HepG2 (cell line): ENCODE measurements at places on chromosomes 5 and 9. TPM values are rescaled to one million over a fixed set of nuclear protein-coding genes. Genes with fewer than 3 reads are reported as not detected.

ESM1 gene
- not detected in 2 replicates for total RNA-seq

- H3K27ac ChIP-seq = no peak overlapping the region
- H3K4me3 ChIP-seq = no peak overlapping the region
- H3K27me3 ChIP-seq = no peaks in the 10 kb centered on the region
These were observed 30.3 kb downstream of the CAST start for GRCh38 chr5:96692441-96692840.

C5orf63 gene
- total RNA-seq = 8.8 and 9.1 TPM in 2 replicates

DNA sequence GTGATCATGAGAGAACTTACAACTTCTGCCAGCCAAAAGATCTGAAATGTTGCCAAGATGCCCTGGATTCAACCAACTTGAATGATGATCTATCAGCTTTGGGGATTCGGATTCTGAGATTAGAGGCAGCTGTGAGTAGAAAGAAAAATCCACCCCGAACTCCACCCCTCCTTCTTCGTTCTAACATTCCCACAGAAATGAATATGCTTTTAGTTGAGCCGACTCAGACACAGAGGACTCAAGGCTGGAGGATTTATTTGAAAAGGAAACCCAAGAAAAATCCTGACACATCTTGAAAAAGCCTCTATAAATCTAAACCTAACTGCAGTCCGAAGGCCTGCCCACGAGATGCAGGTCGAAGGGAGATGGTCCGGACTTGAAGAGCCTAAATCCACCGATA, 275.0 kb downstream of the GAS1 start:
- no peaks in the 10 kb centered on the region for H3K36me3 ChIP-seq
- no peak for DNase-seq
- no peak overlapping the region for H3K4me3 ChIP-seq
- no peaks in the 10 kb centered on the region for H3K4me1 ChIP-seq

MVB12B gene
- total RNA-seq = 26.0 and 30.1 TPM in 2 replicates

SLC6A3 gene
- not detected in 2 replicates for total RNA-seq

- no peak for DNase-seq
- H3K4me3 ChIP-seq = no peak overlapping the region
- H3K27me3 ChIP-seq = no peaks in the 10 kb centered on the region
- no peaks in the 10 kb centered on the region for H3K36me3 ChIP-seq
- H3K27ac ChIP-seq = no peak overlapping the region
These were observed 142.9 kb downstream of the NFIB start for GRCh38 chr9:14170973-14171596.

GRCh38 chr5:132528866-132529634, 14.3 kb downstream of the IL5 start:
- no peaks in the 10 kb centered on the region for H3K27me3 ChIP-seq
- H3K36me3 ChIP-seq = no peaks in the 10 kb centered on the region

- no peaks in the 10 kb centered on the region for H3K36me3 ChIP-seq
- H3K27ac ChIP-seq = no peak overlapping the region
- no peak for DNase-seq
- no peak overlapping the region for H3K4me3 ChIP-seq
- 0 out of 2 replicates have a peak, but pooled peaks cover 8% of the 10 kb centered on the region for H3K4me1 ChIP-seq
- no peaks in the 10 kb centered on the region for H3K27me3 ChIP-seq
These were observed 12.1 kb upstream of the PTAR1 start for GRCh38 chr9:69771775-69772418.

TRIM23 gene
- 11.4 and 14.7 TPM in 2 replicates for total RNA-seq

- no peaks in the 10 kb centered on the region for H3K27me3 ChIP-seq
- H3K27ac ChIP-seq = peak overlapping the region; percentile 92
- H3K36me3 ChIP-seq = peaks cover 43% of the 10 kb centered on the region; the same call in 2 of the 3 replicates
- H3K4me1 ChIP-seq = peaks cover 61% of the 10 kb centered on the region
- DNase-seq = peak; percentile 88
These were observed 7.2 kb downstream of the NINJ1 start for GRCh38 chr9:93126825-93127368.

JADE2 gene
- total RNA-seq = 15.1 and 15.6 TPM in 2 replicates

SUSD3 gene
- 6.0 and 7.0 TPM in 2 replicates for total RNA-seq

DNA sequence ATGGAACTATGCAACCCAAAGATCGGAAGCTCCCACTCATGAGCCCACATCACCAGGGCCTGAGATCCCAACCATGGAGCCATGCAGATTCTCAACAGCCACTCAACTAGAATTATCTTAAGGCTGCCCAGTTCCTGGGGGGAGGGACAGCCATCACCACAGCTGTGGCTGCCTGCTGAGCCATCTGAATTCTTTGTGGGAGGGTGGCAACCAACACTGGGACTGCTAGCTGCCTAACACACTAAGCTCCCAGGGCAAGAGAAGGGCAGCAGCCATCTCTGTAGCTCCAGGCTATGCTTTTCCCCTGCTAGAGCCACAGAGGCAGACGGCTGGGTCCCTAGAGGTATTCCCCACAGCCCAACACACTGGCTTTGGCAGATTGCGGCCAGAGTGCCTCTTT, 251.3 kb upstream of the GRAMD2B start:
- no peak overlapping the region for H3K27ac ChIP-seq
- no peaks in the 10 kb centered on the region for H3K27me3 ChIP-seq
- no peaks in the 10 kb centered on the region for H3K36me3 ChIP-seq

- H3K27me3 ChIP-seq = no peaks in the 10 kb centered on the region
- no peak for DNase-seq
- peaks cover 10% of the 10 kb centered on the region for H3K36me3 ChIP-seq
- H3K4me3 ChIP-seq = no peak overlapping the region
These were observed 5.5 kb downstream of the MRNIP start for GRCh38 chr5:179852993-179853547.

- peak overlapping the region; percentile 7 for H3K27ac ChIP-seq
- peaks cover 45% of the 10 kb centered on the region for H3K4me1 ChIP-seq
- H3K4me3 ChIP-seq = no peak overlapping the region
- DNase-seq = no peak
- no peaks in the 10 kb centered on the region for H3K36me3 ChIP-seq
These were observed 50.3 kb downstream of the GNAQ start for GRCh38 chr9:77981332-77981731.
